ENCODE measurements at places on chromosomes 1 and 21.

DNA sequence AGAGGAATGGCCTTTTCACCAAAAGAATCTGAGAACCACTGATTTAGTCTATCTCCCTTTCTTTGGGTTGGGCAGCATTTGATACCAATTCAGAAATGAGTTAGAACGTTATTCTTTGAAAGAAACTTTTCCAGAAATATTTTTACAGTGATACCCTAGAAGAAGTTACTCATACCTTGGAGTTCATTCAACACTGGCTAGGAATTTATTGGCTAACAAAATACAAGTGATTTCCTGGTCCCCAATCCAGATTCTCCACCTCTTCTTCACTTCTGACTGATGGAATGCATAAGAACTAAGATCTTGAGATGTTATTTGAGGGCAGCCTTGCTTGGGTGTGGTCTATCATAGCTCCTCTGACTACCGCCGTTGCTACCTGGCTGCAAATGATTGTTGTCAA, 9.4 kb downstream of the C1orf162 start:
- DNase-seq: no peak

DNA sequence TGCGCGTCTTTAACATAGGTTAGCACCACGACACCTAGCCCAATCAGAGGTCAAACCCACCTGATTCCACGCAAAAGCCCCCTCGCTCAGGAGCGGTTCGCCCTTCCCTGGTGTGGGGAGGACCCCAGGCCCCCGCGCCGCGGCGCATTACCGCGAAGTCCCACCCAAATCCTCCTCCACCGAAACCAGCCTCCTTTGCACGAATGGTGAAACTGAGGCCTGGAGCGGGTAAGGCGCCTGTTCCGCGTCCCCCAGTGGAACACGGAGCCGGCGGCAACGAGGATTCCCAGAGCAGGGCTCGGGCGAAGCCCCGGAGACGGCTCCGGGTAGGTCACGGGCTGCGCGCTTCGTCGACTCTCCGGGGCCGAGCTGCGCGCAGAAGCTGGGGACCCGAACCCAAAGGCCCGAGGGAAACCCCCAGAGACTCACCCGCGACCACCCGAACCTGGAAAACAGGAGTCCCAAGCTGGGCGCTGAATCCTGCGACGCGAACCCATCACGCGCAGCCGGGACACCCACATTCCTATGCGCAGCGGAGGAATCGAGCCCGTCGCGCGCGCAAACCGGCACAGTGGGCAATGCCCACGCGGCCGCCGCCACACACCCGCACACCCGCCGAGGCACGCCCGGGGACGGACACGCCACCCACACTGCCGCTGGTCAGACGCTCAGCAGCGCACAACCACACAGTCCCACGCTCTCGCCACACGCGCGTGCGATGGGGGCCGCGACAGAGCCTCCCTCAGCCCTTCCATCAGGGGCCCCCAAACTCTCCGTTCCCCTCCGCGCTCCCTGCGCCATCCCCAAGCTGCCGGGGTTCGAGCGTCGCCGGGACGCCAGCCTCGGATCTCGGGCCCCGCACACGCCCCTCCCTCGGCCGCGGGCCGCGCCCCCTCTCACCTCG, 507 bp downstream of the GLIS1 start:
- DNase-seq: no peak

DNA sequence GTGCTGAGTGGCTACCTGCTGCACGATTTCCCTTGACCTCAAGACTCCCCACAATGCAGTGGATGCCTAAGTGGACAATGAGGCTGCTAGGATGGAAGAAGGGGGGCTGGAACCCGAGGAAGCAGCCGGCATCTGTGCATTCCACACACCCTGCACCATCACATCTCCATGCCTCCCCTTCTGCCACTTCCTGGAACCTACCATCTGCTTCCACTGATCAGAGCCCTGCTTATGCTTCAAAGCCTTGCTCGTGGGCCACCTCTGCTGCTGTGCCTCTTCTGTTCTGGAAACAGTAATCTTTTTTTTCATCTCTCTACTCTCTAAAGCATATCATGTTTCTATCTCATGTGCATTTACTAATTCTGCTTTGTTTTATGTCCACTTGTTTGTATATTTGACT, 66.2 kb upstream of the WDR26 start:
- no peak for DNase-seq

DNA sequence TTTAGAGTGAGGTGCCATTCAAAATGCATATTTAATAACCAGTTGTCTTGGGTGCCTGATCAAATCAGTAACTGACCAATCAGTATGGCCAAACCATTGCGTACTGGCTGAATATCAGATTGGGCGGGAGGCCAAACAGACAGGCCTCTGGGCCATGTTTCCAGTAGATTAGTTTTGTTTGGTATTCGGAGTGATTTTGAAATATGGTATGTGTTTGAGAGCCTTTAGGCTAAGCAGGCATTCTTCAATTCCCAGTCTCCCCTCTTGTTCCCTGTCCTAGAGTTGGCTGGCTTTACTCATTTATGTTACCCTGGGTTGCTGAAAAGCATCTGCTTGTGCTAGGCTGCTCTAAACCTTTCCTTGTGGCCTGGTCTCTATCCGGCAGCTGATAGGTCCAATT, 80.1 kb downstream of the BACH1 start:
- DNase-seq: no peak

- DNase-seq: no peak
Measured at GRCh38 chr1:78913950-78914349, 92.6 kb downstream of the ADGRL4 start.

GRCh38 chr1:26450908-26451307, 18.8 kb downstream of the DHDDS start:
- DNase-seq: no peak

GRCh38 chr1:109214695-109215623, 1.2 kb downstream of the SARS1 start:
- peak; percentile 82 for DNase-seq

DNA sequence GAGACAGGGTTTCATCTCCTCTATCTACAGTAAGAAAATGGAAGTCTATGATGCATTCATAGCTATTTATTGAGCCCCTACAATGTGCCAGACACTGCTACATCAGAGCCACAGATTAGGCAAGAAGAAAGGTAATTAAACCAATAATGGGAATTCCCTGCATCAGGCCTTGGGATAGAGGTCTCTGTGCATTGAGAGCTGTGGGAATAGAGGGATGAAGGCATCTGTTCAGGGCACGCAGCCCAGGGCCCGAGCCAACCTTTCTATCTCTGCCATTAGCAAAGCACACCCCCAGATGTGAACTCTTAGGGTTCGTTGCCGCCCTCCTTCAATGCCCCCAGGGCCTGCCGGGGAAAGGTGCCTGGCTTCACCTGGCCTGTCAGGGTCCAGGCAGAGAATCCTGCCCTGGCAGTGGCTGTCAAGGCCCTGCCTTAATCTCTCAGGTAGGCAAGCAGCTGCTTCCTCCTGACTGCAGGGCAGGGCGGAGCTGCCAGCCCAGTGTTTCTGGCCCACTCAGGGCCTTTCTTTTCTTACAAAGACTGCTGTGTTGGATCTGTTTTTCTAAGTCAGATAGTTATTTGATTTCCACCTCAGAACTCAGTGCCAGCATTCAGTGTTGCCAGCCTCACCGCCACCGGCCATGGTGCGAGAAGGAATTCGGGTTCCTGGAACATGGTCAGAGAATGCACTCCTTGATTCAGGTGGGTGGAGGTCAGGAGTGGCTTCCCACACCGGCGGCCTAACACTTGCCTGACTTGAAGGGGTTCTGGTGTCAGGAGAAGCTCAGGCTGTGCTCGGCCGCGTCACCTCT, 76.1 kb downstream of the PGM1 start:
- DNase-seq: no peak

DNA sequence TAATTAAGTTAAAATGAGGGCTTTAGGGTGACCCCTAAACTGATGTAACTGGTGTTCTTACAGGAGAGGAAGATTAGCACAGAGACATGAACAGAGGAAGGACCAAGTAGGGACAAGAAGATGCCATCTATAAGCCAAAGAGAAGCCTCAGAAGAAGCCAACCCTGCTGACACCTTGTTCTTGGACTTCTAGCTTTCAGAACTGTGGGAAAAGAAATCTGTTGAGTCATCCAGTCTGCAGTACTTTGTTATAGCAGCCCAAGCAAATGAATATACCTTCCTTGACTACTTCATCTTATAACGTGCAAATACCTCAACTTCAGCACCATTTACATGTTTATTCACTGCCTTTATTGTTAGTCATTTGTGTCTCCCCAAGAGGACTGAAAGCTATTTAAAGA, 3.4 kb downstream of the ZBTB21 start:
- no peak for DNase-seq

GRCh38 chr1:169044971-169045370, 61.5 kb upstream of the ATP1B1 start:
- no peak for DNase-seq

DNA sequence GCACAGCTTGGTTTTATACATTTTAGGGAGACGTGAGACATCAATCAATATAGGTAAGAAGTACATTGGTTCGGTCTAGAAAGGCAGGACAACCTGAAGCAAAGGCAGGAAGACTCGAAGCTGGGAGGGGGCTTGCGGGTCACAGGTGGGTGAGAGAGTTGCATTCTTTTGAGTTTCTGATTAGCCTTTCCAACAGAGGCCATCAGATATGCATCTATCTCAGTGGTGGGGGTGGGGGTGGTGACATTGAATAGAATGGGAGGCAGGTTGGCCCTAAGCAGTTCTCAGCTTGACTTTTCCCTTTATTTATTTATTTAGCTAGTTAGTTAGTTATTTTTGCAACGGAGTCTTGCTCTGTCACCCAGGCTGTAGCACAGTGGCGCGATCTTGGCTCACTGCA, 85.6 kb downstream of the WDR4 start:
- no peak for DNase-seq

GRCh38 chr1:5969168-5969567, 23.1 kb downstream of the NPHP4 start:
- DNase-seq: no peak

- DNase-seq: peak; percentile 75
Measured at GRCh38 chr1:171434717-171435346, 50.5 kb upstream of the PRRC2C start.

All from muscle of leg (tissue), 16 donors.